Endothelial cell (in vitro differentiated cells): ENCODE measurements at places on chromosomes 6 and 20.
A peak's percentile ranks its signal among the peaks of the same experiment; 100 is the strongest.

GRCh38 chr6:116016846-116017545 is 43.7 kb downstream of the FRK start:
- no peak for DNase-seq

- no peak for DNase-seq
These were observed 139.7 kb downstream of the JARID2 start for GRCh38 chr6:15385521-15385920.

- DNase-seq, result no peak
These were observed 3.2 kb upstream of the ANKRD60 start for GRCh38 chr20:58231683-58232082.

- DNase-seq, result no peak
These were observed 80.7 kb upstream of the CLDN20 start for GRCh38 chr6:155183095-155183494.

- DNase-seq, result peak; percentile 11
These were observed 630 bp downstream of the LIME1 start for GRCh38 chr20:63736893-63737694.

- no peak for DNase-seq
These were observed 586.6 kb downstream of the KIF16B start for GRCh38 chr20:15986690-15987089.

DNA sequence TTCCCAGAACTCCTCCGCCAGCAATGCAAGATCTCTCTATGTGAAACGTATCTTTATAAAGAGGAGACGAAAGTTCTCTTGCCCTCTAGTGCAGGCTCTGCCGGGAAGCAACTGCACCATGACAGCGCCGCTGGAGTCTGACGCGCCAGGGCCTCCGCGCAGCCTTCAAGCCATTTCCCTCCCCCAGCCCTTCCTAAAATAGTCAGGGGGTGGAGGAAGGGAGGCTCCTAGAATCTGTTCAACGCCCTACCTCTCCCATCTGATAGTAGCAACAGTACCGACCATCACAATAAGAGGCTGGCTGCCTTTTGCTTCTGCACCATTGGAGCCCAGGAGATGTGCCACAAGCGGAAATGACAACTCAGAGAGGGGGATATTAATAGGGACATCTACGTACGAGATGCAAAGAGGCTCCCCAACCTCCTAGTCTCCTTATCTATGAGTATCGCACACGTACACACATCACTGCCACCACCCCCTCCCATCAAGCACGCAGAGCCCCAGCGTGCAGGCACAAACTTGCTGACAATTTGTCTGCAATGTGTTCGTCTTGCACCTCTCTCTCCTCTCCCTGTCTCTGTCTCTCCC is 1.0 kb downstream of the SYNE1 start:
- no peak for DNase-seq

DNA sequence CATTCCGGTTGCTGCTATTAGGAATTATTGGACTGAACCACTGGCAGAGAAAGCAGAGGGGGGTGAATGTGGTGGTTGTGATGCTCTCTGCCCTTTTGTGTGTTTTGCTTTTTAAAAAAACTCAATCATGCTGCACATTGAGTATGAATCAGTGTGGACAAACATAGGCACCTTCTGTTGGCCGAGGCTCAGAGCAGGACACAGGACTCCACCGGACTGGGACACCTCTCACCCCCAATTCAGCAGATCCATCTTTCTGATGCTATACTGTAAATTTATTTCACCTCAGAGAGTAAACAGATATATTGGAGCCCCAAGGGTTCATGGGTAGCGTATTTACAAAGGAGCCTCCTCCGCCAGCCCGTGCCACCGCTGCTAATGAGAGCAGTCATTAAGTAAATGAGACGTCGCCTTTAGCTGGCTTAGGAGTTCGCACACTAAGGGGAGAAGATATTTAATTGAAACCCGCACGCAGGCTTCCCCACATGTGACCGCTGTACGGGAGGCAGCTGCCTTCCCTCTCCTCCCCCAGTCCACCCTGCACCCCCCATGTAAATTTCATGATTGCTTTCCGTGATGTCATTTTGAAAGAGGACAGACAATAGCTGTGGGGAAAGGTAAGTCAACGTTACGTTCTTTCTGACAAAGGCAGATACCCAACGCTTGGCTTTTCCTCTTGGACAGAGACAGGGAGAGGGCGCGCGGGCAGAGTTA is at the start of gene MYT1:
TSS of gene MYT1 (plus strand) at position 330 of the 714 bp plus-strand sequence. CDS start 34,410 bp downstream, outside the sequence.
- no peak for DNase-seq

GRCh38 chr20:62812181-62812906 is 4.5 kb upstream of the COL9A3 start:
- DNase-seq, result no peak

GRCh38 chr20:49882171-49882970 is 33.0 kb downstream of the SPATA2 start:
- no peak for DNase-seq

GRCh38 chr6:52603000-52603795 is 26.3 kb upstream of the TRAM2 start:
- DNase-seq, result no peak

GRCh38 chr6:110728501-110728900 is 86.8 kb downstream of the CDK19 start:
- DNase-seq, result no peak

- no peak for DNase-seq
These were observed 310.8 kb downstream of the BMP7 start for GRCh38 chr20:56955680-56956079.

DNA sequence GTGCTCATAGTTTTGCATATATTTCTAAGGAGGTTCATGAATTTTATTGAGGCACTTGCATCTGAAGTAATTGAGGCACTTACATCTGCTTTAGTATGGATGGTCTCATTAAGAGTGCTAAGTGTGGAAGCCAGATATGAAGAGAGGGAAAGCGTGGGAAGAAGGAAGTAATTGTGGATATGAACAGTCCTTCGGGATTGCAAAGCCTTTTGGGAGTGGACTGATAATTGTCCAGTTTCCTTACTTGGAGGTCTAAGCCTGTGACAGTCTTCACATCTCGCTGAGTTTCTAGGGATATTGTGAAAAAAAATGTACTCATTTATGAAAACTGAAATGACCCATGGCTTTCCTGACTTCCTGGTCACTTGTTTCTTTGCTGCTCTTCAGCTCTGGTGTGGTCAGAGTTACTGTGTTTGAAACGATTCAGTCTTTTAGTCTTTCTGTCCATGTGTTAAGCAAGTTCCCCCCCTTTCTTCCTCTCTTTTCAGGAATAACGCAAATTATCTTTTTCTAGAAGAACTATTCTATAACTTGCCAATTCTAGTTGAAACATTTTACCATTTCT is 137.3 kb downstream of the ZFAND3 start:
- DNase-seq, result no peak

GRCh38 chr6:156347656-156348055 is 429.5 kb upstream of the ARID1B start:
- no peak for DNase-seq

- peak; percentile 30 for DNase-seq
These were observed 266.7 kb downstream of the CDH26 start for GRCh38 chr20:60224914-60225313.

GRCh38 chr6:138038142-138038870 is 68.9 kb downstream of the PERP start:
- no peak for DNase-seq

DNA sequence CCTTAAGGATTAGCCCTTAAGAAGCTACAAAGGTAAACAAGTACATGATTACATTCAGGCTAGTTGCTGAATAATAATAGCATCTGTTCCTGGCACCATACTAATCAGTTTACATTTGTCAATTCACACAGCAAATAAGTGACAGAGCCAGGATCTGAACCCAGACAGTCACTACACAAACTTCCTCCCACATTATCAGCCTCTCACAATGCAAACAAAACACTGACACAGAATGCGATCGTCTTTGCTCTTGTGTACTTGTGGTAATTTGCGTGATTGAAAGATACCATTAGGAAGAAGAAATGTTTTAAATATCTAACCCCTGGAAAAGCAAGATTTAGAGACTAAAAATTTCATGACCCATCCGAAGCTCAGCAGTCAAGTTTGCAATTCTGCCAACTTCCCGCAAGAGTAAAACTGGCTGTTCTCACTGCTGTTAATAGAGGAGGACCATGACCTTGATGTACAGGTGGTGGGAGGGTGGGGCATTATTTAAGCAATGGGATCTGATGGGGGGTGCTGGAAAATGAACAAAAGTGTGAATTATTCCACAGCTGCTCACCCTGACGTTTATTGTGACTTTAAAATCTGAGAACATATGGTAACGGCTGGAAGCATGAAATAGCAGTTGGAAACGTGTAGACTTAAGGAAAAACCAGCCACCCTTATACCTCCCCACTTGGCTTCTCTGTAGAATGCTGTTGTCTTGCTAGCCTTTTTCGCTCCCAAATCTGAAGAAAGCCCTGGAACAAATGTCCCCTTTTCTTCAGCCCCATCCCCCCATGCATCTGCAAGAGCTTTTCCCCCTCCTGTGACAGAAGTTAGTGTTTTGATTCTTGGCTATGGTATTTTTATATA is 95.3 kb upstream of the ARMC2 start:
- DNase-seq, result no peak

GRCh38 chr20:43987018-43987417 is 72.4 kb downstream of the TOX2 start:
- DNase-seq, result no peak

DNA sequence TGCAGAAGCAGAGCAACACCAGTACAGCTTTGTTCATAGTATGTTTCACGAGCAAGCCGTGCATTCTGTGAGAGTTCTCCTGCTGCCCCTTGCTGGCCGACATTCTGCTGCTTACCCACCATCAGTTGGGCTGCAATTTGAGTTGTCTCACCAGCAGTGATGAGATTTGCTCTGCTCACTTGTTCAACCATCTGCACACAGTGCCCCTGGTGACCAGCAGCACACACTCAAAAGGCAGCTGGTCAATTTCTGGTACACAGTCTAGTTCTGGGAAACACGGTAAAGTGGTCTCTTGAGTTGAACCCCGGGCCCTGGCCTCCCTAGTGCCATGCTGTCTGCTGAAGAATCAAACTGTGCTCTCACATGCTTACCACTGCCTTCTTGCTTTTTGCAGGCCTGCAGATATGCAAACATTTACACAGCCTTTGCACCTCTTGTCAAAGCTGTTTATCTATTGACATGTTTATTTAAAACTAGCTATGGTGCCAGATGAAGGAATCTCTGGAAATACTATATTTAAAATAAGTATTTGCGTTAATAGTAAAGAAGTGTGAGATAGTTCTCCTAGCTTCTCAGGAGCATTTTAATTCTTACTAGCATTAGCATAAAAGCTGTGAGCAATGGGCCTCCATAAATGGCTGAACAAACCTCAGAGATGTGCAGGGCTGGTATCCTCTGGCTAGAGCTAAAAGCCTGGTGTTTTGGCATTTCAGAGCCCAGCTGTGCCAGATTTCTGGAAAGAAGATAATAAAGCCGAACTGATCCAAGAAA is 234.3 kb downstream of the ARHGAP18 start:
- no peak for DNase-seq

GRCh38 chr6:25700761-25701160 is 48.7 kb downstream of the SCGN start:
- no peak for DNase-seq

GRCh38 chr6:152598421-152598820 is 38.7 kb downstream of the SYNE1 start:
- no peak for DNase-seq

- DNase-seq, result no peak
These were observed 83.8 kb upstream of the ELOVL5 start for GRCh38 chr6:53432318-53433161.

- DNase-seq, result no peak
These were observed 32.6 kb upstream of the TAB2 start for GRCh38 chr6:149284904-149285303.

DNA sequence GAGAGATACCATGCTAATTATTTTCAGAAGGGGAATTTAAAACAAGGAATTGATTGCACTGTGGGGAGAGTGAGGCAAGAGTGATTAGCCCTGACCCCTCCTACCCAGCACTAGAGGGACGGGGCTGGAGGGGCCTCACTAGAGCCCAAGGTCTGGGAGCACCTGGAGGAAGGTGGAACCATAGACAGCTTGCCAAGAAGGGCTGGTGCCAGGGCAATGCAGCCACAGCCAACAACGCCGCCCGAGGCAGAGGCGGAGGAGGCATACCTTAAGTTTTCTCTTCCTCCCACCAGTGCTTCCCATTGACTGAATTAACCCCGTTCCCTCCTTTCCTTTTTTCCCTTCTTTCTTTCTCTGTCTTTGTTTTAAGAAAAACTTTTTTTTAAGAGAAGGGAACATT is 40.0 kb downstream of the IYD start:
- no peak for DNase-seq

DNA sequence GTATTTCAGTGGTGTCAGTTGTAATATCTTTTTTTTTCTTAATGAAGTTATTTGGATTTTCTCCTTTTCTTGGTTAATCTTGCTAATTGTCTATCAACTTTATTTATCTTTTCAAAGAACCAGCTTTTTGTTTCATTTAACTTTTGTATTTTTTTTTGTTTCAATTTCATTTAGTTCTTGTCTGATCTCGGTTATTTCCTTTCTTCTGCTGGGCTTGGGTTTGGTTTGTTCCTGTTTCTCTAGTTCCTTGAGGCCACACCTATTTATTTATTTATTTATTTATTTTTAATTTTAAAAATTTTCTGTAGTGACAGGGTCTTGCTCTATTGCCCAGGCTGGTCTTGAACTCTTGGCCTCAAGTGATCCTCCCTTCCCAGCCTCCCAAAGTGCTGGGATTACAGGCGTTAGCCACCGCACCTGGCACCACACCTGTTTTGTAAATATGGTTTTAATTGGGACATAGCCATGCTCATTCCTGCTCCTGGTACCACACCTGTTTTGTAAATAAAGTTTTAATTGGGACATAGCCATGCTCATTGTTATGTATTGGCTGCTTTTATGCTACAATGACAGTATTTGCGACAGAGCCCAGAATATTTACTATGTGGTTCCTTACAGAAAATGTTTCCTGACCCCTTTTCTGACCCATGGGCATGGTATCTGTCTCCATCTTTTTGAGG is 22.2 kb downstream of the KDM1B start:
- DNase-seq, result no peak

GRCh38 chr6:85942844-85943243 is 300.2 kb upstream of the SYNCRIP start:
- no peak for DNase-seq

DNA sequence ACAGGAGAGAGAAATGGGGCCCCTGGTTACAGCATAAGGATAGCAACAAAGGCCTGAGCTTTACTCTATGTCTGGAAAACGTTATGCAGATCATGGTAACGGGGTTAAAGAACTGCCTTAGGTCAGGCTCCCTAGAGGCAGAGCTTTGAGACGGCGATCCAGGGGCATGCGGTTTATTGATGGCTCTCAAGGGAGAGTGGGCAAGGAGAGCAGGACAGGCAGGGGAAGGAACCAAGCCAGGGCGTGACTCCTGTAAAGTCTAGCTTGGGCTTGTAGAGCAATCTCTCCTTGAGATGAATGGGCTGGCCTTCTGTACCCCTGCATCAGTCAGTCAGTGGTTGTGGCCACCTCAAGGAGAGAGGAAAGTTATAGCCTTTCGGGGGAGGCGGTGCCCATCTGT is 12.5 kb upstream of the FERMT1 start:
- DNase-seq, result no peak

- peak; percentile 8 for DNase-seq
These were observed at the start of gene C6orf62 for GRCh38 chr6:24719125-24719971. Gene C6orf62 (minus strand): TSS chr6:24719154. CDS start chr6:24718668, 486 bp downstream.
